Bronchial epithelial cell (primary cell): ENCODE measurements at places on chromosomes 12 and 14. TPM values are rescaled to one million over a fixed set of nuclear protein-coding genes. Genes with fewer than 3 reads are reported as not detected.
A peak's percentile ranks its signal among the peaks of the same experiment; 100 is the strongest.

- DNase-seq: no peak
These were observed 170.5 kb downstream of the TSPAN9 start for GRCh38 chr12:3247629-3248161.

- peak; percentile 35 for DNase-seq
These were observed 257.3 kb upstream of the PLEKHG7 start for GRCh38 chr12:92445253-92446082.

GRCh38 chr12:56522411-56523193 is 982 bp downstream of the RBMS2 start:
- DNase-seq: peak; percentile 39

Gene STRAP
- total RNA-seq: 82.4 and 90.8 TPM in 2 replicates

Gene ARID4A
- 4.5 and 7.2 TPM in 2 replicates for total RNA-seq

Gene OR10AD1
- not detected in 2 replicates for total RNA-seq

Gene KIF5A
- under 0.01 and 0.26 TPM in 2 replicates for total RNA-seq

Gene LUM
- 0.38 and 14.2 TPM in 2 replicates for total RNA-seq
